IMR-90 (cell line): ENCODE measurements at places on chromosomes 1 and 21. TPM values are rescaled to one million over a fixed set of nuclear protein-coding genes. Genes with fewer than 3 reads are reported as not detected.

The PRAMEF5 gene
- not detected in 2 replicates for total RNA-seq

The RHBDL2 gene
- 0.28 and 0.36 TPM in 2 replicates for total RNA-seq

The RHOC gene
- 699 and 764 TPM in 2 replicates for total RNA-seq

The CNR2 gene
- not detected in 2 replicates for total RNA-seq

The SLC30A1 gene
- total RNA-seq = 8.4 and 17.8 TPM in 2 replicates

The FCRL1 gene
- total RNA-seq = not detected in 2 replicates

The CFHR4 gene
- total RNA-seq = not detected in 2 replicates

GRCh38 chr1:229192031-229192430 is 78.9 kb upstream of the RAB4A start:
- no peak overlapping the region for H3K4me3 ChIP-seq
- H3K4me1 ChIP-seq = peaks cover 5% of the 10 kb centered on the region
- no peaks in the 10 kb centered on the region for H3K27me3 ChIP-seq
- peak; percentile 35 for DNase-seq
- H3K36me3 ChIP-seq = no peaks in the 10 kb centered on the region

DNA sequence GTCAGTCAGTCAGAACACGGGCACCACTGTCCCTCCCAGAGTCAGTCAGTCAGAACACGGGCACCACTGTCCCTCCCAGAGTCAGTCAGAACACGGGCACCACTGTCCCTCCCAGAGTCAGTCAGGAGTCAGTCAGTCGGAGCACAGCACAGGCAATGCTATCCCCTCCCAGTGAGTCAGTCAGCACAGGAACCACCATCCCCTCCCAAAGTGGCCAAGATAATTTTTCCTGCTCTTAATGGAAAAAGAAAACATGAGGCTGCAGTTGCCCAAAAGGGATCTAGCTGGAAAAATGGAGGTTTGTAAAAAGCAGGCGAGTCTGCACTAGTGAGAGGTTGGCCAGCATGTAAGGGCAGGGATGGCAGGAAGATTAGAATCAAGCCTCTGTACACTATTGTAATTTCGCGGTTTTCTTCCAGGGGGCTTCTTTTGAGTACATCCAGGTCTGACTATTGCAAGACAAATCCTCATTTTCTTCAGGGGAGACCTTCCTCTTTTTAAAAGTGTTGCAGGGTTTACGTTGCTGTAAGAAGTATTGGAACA is 213.8 kb downstream of the SIPA1L2 start:
- no peak for DNase-seq
- no peaks in the 10 kb centered on the region for H3K4me1 ChIP-seq
- peaks cover 25% of the 10 kb centered on the region for H3K36me3 ChIP-seq
- no peak overlapping the region for H3K4me3 ChIP-seq
- no peak overlapping the region for H3K27ac ChIP-seq

DNA sequence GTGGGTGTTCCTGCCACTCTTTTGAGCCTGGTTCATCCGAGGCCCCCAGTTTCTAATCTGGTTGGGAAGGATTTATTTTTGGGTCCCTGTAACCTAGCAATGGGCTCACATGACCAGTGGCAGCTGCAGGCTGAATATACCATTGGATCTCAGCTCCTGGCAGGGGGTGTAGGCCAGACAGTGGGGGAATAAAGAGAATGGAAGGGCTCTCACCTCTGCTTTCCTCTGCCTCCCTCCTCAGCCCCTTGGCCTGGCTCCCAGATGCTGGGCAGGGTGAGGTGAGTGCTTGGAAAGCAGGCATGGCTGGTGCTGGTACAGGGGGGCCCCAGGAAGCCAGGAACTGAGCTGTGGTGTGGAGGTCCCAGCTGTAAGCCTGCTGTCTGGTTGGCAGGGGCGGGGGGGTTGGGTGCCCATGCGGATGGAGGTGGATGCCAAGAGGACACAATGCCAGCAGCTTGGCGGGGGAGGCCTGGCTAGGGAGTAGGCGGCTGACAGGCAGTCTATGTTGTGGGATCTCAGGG is 3.6 kb upstream of the GPR61 start:
- H3K4me1 ChIP-seq = peaks cover 4% of the 10 kb centered on the region
- no peaks in the 10 kb centered on the region for H3K36me3 ChIP-seq
- H3K4me3 ChIP-seq = no peak overlapping the region

DNA sequence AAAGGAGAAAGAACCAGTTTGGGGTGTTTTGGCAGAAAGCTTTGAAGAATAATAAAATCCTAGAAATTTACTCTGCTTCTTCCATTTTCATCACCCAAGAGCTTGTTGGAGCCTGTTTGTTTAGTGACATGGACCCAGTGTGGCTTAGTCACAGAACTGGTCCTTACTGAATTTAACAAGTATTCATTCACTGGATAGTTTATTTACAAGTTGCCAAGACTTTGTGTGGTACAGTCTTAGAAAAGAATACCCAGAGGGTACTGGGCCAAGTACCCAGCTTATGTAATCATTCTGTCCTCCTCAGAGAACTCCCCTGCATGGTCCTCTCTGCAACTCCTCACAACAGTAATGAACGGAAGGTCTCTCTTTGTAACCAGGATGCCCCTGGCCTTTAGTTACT is 16.4 kb downstream of the RAB4A start:
- DNase-seq = no peak
- H3K27ac ChIP-seq = no peak overlapping the region
- H3K27me3 ChIP-seq = no peaks in the 10 kb centered on the region
- peaks cover 9% of the 10 kb centered on the region for H3K4me1 ChIP-seq
- H3K4me3 ChIP-seq = no peak overlapping the region

DNA sequence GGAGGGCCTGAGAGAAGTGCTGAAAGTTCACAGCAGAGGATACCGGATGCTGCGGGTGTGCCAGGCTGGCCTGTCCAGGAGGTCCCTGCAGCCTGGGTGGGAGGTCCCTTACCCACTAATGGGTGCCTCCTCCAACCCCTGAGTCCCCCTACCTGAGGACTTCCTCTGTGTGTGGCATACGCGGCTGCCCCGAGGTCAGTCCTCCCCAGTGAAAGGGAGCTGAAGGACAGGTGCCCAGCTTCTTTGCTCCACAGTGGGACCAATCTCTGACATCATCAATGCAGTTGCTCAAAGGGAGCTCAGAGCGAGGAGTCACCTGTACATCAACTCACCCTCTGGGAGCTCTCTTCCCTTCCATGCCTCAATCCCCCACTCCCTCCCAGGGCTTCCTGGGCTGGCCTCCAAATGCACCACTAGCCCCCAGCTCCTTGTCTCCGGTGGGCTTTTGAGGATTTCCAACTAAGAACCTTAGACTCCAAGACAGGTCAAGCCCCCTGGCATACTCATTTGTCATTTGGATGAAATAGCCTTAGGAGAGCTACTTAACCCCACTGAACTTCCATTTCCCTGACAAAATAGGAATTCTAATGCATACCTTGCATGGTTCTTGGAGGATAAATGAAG is 53.9 kb downstream of the PDE9A start:
- H3K36me3 ChIP-seq = no peaks in the 10 kb centered on the region
- no peaks in the 10 kb centered on the region for H3K27me3 ChIP-seq
- DNase-seq = no peak
- no peak overlapping the region for H3K27ac ChIP-seq
- no peak overlapping the region for H3K4me3 ChIP-seq
- no peaks in the 10 kb centered on the region for H3K4me1 ChIP-seq

DNA sequence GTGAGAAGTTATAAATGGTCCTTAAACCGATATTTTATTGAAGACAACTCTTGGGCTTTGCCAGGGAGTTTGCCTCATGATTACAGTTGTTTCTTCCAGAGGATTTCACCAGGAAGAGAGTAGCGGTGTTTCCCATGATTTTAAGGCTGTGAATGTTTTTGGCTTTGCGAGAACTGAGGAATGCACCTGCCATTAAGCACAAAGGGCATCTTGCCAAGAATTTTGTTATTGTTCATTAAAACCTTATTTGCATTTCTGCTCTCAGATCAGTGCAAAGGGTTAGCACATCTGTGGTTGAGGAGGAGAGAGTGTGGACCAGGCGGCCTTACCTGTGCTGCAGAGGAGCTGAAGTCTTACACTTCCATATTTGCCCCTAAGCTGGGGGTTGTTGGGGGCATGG is 13.8 kb downstream of the CNIH3 start:
- no peak overlapping the region for H3K27ac ChIP-seq
- no peaks in the 10 kb centered on the region for H3K27me3 ChIP-seq
- H3K36me3 ChIP-seq = no peaks in the 10 kb centered on the region
- H3K4me3 ChIP-seq = no peak overlapping the region
- DNase-seq = no peak
- H3K4me1 ChIP-seq = peaks cover 15% of the 10 kb centered on the region

DNA sequence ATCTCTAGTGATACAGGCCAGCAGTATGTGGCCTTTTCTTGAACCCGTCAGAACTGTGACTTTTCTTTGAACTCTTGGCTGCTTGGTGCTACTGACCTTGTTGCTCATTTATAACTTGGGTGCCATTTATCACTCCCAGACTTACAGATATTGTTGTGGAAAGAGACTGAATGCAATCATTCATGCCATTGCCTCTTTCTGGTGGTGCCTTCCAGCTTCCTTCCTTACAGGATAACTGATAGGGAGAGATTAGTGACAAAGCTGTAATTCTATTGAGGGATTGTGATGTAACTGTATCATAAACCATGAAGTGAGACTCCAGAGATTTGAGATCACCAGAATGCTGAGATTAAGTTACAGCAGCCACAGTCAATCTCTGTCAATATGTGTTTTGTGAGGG is 256.5 kb downstream of the USP25 start:
- no peak overlapping the region for H3K4me3 ChIP-seq
- no peak overlapping the region for H3K27ac ChIP-seq
- no peaks in the 10 kb centered on the region for H3K27me3 ChIP-seq
- no peak for DNase-seq
- H3K36me3 ChIP-seq = no peaks in the 10 kb centered on the region
- 0 out of 2 replicates have a peak, but pooled peaks cover 2% of the 10 kb centered on the region for H3K4me1 ChIP-seq

DNA sequence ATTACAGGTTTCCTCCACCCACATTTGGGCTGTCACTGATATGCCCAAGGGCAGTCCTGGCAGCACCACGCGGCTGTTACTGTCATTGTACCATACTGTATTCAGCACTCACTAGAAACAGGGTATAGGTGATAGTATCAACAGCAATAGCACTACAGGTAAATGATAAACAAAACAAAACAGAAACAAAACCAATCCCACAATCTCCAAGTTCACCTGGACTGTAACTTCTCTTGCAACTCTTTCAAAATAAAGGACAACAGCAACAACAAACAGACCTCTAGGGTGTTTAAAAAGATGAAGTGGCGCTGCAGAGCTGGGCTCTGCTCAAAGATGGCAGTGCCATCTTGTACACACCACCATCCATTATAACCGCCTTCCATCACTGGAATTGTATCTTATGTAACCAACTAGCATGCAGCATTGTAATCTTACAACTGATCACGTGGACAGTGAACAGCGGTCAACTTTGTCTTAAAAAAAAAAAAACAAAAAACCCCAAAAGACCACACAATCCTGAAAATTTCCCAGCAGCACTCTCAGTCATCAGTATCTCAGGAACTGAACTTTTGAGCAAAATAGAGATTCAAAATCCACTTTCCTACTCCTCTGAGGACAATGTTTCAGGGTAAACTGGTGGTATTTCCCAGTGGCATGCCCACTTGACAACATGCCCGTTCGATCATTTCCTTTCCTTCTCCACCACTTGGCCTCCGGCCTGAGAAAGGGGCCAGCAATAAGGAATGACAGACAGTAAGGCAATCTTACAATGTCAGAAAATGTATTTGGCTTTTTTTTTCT is 3.8 kb downstream of the IRF2BP2 start:
- no peaks in the 10 kb centered on the region for H3K27me3 ChIP-seq
- peak overlapping the region; percentile 76 for H3K4me3 ChIP-seq
- peak; percentile 62 for DNase-seq
- H3K4me1 ChIP-seq = peaks cover 2% of the 10 kb centered on the region

GRCh38 chr1:94859174-94859573 is 39.0 kb downstream of the SLC44A3 start:
- H3K4me3 ChIP-seq = no peak overlapping the region
- no peak for DNase-seq

DNA sequence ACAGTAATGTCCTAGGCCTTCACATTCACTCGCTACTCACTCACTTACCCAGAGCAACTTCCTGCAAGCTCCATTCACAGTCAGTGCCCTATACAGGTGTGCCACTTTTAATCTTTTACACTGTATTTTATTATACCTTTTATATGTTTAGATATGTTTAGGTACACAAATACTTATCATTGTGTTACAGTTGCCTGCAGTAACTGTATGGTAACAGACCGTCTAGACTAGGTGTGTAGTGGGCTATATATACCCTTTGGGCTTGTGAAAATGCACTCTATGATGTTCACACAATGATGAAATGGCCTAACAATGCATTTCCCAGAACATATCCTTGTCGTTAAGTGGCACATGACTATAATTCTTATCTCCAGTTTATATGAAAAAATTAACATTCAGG is 204.5 kb upstream of the HMCN1 start:
- no peak overlapping the region for H3K4me3 ChIP-seq

DNA sequence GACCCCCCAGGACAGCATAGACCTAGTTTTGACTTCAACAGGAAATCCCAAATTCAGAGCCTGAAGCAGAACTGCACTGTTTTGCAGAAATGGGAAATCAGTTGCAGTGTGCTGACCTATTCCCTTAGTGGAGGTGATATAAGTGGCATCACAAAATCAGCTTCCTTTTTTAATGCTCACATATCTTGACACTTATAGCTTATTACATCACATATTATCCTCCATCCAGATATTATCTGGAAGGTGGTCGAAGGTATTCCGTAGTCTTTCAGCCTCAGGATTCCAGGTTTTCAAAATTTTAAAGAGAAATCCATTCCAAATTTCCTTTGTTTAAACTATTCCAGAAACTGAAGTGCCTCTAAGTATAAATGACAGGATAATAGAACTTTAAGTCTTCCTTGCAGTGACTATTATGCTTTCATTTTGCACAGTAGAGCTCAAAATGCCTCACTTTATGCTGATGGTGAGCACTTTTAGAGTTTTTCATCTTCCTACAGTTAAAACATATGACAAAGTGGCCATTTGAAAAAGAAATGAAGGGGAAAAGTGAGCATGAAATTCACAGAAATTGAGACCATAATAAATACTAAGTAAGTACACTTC is 106.4 kb upstream of the DPYD start:
- no peak overlapping the region for H3K4me3 ChIP-seq
- H3K36me3 ChIP-seq = no peaks in the 10 kb centered on the region
- no peak overlapping the region for H3K27ac ChIP-seq
- H3K27me3 ChIP-seq = no peaks in the 10 kb centered on the region
- no peaks in the 10 kb centered on the region; the same call in 1 of the 2 replicates for H3K4me1 ChIP-seq

DNA sequence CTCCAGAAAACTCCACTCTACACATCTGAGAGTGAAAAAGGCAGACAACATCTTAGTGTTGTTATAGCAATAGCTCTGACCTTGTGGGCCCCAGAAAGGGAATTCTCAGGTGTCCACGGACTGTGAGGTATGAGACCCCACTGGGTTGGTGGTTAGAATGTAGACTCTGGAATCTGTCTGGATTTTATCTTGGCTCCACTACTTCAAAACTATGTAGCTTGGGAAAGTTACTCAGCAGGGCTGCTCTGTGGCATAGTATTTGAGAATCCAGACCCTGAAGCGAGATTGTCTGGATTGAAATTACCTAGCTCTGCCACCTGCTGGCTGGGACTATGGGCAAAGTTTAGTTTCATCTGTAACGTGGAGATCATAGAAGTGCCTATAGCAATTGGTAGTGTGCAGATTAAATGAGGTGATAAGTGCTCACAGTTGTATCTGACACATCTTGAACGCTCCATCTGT is 25.8 kb downstream of the PRDM2 start:
- DNase-seq = peak; percentile 25
- no peaks in the 10 kb centered on the region for H3K27me3 ChIP-seq
- H3K36me3 ChIP-seq = no peaks in the 10 kb centered on the region
- H3K27ac ChIP-seq = no peak overlapping the region
- H3K4me3 ChIP-seq = no peak overlapping the region
- peaks cover 4% of the 10 kb centered on the region; the same call in 1 of the 2 replicates for H3K4me1 ChIP-seq
